ENCODE measurements at places on chromosomes 12 and 14.

- DNase-seq: no peak
Observed at GRCh38 chr14:32564596-32564995, 235.5 kb downstream of the AKAP6 start.

DNA sequence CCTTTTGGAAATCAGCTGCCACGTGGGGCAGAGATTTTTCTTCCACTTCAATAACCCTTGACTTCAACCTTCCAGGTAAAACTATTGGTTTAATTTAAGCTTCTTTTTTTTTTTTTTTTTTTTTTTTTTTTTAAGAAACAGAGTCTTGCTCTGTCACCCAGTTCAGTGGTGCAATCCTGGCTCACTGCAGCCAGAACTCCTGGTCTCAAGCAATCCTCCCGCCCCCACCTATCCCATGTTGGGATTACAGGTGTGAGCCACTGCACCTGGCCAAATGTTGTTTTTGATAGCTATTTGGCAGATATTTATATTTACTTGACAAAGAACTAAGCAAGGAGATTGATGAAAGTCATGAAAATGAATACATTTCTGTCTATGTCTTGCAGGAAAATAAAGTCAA lies 65.1 kb downstream of the SINHCAF start:
- DNase-seq: no peak

- DNase-seq: no peak
Observed at GRCh38 chr14:98622208-98623051, 649.6 kb downstream of the BCL11B start.

DNA sequence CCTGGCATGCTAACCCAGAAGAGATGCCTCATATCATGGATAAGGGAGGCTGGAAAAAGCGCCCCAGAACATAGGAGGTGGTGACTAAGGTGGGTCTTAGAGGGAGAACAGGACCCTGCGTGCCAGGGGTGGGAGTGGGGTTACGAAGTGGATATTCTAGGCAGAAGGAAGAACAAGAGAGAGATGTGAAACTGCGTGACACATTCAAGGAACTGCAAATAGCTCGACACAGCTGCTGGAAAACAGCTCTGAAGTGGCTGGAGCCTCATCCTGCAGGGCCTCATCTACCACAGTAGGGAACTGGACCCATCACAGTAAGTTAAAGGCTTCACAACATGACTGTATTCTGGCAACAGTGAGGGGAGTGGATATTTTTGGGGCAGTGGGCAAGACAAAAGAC lies 61.1 kb downstream of the RNF34 start:
- no peak for DNase-seq

GRCh38 chr12:61848893-61849292 lies 411.3 kb upstream of the USP15 start:
- no peak for DNase-seq

GRCh38 chr12:122743895-122744525 lies 8.6 kb upstream of the DENR start:
- DNase-seq: no peak
